C1 segment of cervical spinal cord (tissue), 14 donors: ENCODE measurements at places on chromosomes 3 and 15.

GRCh38 chr3:31157047-31157694 is 262.7 kb upstream of the GADL1 start:
- DNase-seq = no peak

DNA sequence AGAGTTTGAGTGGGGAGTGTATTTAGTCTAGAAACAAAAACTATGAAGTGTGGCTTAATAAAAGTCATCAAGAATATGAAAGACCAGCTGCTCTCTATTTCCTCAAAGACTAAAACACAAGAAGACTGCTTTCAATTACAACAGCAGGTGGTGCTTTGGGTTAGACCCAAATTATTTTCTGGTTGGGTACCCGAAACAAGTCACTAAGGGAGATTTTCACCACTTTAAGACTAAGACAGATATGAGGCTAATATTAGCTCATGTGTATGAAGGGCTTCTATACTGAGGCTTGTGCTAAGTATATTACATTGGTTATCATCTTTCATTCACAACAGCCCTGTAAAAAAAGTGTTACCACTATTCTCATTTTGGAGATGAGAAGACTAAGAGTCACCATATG is 43.1 kb downstream of the COL8A1 start:
- DNase-seq = no peak

- no peak for DNase-seq
Observed at GRCh38 chr15:46413799-46414198, 779.0 kb downstream of the SQOR start.

- no peak for DNase-seq
Observed at GRCh38 chr3:171772427-171773056, 37.7 kb downstream of the PLD1 start.

DNA sequence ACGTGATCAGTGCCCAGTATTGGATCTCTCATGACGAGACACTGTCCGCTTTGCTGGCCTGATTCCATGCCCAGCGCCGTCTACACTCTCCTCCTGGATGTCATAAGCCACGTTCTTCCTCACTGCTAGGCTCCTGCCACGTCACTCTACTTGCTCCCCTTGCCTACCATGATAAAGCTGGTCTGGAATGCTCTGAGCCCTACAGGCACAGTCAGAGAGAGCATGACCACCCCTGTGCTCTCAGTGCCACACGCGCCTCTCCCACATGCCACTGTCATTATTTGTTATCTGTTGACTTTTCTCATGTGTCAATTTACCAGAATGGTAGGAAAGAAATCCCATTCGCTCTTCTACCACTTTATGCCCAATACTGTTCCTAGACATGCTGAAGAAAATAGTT is 148.6 kb downstream of the ANO10 start:
- no peak for DNase-seq

GRCh38 chr3:126448893-126449180 is 26.9 kb downstream of the ZXDC start:
- DNase-seq = no peak

DNA sequence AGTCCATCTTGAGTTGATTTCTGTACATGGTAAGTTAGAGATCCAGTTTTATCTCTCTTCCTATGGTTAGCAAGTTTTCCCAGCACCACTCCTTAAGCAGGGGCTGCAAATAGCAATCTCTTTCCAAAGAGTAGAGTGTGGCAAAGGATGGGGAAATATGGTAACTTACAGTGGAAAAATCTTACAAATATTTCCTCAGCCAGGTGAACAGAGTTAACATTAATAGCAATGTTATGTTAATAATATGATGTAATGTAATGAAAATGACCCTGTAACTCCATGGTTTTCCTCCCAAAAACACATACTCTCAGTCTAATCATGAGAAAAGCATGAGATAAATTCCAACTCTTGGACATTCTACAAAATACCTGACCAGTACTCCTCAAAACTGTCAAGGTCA is 30.4 kb downstream of the FSIP1 start:
- no peak for DNase-seq

- no peak for DNase-seq
Observed at GRCh38 chr3:42368861-42369260, 41.5 kb downstream of the LYZL4 start.

DNA sequence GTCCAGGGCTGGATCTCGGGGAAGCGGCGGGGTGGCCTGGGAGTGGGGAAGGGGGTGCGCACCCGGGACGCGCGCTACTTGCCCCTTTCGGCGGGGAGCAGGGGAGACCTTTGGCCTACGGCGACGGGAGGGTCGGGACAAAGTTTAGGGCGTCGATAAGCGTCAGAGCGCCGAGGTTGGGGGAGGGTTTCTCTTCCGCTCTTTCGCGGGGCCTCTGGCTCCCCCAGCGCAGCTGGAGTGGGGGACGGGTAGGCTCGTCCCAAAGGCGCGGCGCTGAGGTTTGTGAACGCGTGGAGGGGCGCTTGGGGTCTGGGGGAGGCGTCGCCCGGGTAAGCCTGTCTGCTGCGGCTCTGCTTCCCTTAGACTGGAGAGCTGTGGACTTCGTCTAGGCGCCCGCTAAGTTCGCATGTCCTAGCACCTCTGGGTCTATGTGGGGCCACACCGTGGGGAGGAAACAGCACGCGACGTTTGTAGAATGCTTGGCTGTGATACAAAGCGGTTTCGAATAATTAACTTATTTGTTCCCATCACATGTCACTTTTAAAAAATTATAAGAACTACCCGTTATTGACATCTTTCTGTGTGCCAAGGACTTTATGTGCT is 527 bp downstream of the B2M start:
- DNase-seq = peak; percentile 68
